Kidney epithelial cell (primary cell): ENCODE measurements at places on chromosomes 2 and 18.

DNA sequence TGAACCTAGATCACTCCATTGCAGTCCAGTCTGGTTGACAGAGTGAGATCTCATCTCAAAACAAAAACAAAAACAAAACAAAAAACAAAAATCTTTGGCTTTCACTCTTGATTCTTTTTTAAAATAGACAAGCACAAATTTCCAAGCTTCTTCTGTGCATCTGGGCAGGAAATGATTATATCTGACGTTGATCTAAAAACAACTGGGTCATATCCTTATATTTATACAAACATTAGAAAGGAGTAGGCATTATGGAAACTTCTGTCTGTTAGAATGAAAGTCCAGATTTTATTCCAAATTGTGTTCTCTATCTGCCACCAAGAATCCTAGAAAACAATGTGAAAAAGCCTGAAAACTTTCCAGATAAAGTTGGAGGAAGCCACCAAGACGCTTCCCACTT is 26.2 kb upstream of the PMAIP1 start:
- DNase-seq, result no peak

GRCh38 chr2:233768076-233768475 is 8.0 kb downstream of the UGT1A1 start:
- DNase-seq, result no peak

GRCh38 chr2:68185541-68186164 is 28.0 kb downstream of the PNO1 start:
- no peak for DNase-seq

DNA sequence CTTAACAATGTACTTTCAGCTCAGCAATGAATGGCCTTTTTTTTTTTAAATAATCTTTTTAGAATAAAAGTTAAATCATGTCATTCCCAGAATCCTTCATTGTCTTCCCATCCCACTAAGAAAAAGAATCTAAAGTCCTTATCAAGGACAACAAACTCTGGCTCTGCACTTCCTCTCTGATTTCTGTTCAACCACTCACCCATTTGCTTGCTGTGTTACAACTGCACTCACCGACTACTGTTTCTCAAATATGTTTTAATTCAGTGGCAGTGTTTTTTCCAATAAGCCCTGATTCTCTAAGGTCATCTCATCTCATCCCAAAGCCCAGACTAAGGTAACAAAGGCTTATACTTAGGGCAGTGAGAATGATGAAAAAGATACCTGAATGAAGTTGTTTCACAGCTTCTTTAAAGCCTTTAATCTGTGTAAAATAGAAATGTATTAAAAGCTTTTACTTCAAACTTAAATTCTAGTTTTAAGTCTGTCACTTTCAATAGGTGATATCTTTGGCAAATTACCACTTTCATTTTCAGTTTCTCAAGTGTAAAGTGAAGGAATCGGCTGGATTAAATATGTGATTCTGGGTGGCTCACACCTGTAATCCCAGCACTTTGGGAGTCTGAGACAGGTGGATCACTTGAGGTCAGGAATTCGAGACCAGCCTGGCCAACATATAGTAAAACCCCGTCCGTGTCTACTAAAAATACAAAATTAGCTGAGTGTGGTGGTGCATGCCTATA is 87.6 kb downstream of the RBBP8 start:
- DNase-seq, result no peak

DNA sequence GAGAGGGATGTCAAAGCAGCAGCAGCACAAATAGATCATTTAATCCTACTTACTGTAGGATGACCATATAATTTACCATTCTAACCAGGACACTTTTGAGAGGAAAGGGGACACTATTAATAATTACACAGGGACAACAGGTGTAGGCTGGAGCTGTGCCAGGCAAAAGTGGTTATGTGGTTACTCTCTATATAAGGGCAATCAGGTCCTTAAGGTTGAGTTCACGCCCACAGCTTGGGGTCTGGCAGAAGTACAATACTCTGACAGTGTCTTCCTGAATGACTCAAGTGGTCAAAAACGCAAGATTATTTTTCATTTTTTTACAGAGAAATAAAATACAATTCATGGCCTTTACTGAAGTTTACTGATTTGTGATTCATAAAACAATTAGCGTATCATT is 2.8 kb downstream of the PREPL start:
- peak; percentile 53 for DNase-seq

DNA sequence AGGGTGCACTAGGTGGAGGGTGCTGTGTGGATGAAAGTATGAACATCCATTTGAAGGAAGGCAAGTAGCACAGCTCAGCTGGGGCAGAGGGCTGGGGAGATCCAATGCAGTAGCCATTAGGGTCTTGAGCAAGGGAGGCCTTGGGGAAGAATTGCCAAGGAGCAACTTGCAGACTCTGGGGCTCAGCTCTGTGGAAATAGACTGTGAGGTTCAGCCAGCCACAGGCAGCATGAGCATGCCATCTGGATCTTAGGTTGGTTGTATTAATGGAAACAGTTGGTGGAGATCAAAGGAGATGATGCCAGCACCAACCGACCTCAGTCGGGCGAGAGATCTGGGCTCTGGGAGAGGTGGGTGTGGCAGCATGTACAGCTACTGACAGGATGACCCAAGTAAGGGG is 5.6 kb downstream of the ZAP70 start:
- no peak for DNase-seq

DNA sequence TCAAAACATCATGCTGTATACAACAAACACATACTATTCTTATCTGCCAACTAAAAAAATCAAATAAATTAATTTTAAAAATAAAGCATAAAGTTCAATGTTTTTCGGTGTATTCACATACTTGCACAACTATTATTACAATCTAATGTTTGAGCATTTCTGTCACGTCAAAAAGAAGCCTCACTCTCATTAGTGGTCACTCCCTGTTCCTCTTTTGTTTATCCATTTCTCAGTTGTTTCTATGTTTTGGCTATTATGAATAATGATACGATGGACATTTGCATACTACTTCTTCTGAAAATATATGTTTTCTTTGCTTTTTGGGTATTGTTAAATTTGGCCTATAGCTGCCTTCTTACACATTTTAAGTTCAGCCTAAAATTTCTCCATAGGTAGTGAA is 773.0 kb upstream of the HS6ST1 start:
- no peak for DNase-seq

DNA sequence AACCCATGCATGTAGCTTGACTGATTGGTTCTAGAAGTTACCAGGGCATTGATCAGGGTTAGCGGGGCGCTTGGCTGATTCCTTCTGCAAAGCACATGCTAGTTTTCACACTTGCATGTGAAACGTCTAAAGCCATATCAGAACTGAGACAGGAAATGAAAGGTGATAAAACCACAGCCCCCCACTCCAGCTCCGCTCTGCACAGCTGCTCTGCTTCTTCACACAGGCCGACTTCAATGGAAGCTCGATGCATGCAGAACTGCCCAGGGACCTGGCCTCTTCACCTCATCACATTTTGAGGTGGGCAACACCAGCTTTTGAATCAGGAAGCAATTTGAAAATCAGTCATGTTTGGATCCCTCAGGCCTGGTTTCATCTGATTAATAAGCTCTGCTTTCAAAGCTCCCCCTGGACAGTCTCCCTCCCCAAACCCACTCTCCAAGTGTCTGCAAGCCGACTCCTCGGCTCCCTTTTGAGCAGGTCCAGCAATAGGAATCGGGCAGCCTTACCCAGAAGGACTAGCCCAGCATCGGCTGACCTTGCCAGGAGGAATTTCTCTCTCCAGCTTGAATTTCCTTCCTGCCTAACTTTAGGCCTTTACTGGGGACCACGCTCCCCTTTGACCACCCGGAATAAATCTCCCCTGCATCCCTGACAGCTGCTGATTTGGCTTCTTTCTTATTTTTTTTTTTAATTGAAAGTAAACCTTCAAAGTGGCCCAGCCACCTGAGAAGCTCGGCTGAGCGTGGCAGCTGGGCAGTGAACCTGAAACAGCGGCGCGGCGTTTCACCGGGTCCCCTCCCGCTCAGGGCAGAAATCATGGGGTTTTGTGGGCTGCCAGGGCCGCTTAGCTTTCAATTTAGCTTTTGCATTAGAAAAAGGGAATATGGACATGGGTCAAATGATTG is 31.7 kb downstream of the HRH4 start:
- no peak for DNase-seq

DNA sequence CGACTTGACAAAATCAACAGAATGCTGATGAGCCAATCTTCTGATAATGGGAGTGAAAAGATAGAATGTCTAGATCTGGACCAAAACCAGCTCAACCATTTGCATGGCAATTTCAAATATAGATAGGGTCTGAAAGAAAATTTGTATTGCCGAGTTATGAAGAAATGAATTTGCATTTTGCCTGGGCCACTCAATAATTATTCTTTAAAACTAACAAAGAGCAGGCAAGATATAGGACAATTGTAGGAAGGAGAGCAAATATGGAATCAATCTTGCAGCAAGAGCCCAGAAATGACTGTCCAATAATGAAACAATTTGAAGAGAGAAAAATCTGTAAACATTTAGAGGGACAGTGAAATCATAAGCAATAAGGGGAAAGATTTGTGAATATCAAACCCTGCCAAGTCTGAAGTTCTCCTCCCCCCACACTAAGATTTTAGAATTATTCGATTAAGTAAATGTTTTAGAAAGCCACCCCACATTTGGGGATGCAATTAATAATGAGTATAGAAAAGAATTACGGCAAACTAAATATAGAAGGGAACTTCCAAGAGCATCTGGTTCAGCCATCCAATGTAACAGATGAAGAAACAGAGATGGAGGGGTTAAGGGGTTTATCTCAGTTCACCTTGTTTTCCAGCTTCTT is 377.4 kb downstream of the SETBP1 start:
- no peak for DNase-seq

- no peak for DNase-seq
Measured at GRCh38 chr18:45723567-45724355, at the start of gene SLC14A1. TSS of gene SLC14A1 (plus strand) at chr18:45724181. CDS start at chr18:45730321, 6,140 bp downstream.

GRCh38 chr2:26519396-26520147 is 41.6 kb upstream of the OTOF start:
- DNase-seq, result no peak

DNA sequence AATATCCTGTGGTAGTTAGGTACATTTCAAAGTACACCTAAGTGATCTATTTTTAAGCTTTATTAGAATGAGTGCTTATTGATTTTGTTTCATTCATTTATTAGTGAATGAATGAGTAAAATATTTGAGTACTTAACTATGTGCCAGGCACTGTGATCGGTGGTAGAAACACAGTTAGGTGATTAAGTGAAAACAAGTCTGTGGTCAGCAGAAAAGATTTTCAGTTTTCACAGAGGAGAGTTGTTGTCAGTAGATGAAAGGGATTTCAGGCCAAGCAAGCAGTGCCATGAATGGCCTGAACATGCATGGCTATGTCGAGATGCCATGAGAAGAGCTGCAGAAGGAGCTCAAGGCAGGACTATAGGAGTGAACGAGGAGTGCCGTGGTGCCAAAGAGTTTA is 85.9 kb downstream of the SPTBN1 start:
- no peak for DNase-seq

DNA sequence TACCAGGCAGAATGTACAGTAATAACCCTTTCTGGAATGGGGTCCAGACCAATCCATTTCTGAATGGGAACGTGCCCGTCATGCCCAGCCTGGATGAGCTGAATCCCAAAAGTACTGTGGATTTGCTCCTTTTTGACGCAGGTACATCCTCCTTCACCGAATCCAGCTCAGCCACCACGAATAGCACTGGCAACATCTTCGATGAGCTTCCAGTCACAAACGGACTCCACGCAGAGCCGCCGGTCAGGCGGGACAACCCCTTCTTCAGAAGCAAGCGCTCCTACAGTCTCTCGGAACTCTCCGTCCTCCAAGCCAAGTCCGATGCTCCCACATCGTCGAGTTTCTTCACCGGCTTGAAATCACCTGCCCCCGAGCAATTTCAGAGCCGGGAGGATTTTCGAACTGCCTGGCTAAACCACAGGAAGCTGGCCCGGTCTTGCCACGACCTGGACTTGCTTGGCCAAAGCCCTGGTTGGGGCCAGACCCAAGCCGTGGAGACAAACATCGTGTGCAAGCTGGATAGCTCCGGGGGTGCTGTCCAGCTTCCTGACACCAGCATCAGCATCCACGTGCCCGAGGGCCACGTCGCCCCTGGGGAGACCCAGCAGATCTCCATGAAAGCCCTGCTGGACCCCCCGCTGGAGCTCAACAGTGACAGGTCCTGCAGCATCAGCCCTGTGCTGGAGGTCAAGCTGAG is 89.6 kb downstream of the SH3BP4 start:
- DNase-seq, result no peak

- no peak for DNase-seq
Measured at GRCh38 chr2:151395509-151396374, 14.0 kb upstream of the RIF1 start.

- no peak for DNase-seq
Measured at GRCh38 chr18:10033016-10033399, 119.2 kb downstream of the VAPA start.

GRCh38 chr2:117714745-117715417 is 99.6 kb upstream of the DDX18 start:
- no peak for DNase-seq

GRCh38 chr2:188517549-188518215 is 226.0 kb downstream of the GULP1 start:
- no peak for DNase-seq

DNA sequence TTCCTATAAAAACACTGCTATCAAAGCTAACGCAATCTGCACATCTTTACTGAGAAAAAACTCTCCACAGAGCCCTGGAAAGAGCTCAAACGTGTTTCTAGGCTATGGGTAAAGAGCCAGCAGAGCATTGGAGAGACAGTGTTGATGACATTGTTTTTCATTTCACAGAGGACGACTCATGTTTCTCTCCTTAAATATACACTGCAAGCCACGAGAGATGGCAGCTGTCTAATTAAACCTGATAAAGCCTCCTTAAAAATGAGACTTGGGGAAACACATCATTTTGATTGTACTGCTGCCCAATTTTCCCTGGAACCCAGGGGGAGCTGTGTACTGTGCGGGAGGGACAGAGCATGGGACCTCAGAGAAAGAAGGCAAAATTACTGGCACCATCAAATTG is 294.3 kb upstream of the SETBP1 start:
- no peak for DNase-seq

DNA sequence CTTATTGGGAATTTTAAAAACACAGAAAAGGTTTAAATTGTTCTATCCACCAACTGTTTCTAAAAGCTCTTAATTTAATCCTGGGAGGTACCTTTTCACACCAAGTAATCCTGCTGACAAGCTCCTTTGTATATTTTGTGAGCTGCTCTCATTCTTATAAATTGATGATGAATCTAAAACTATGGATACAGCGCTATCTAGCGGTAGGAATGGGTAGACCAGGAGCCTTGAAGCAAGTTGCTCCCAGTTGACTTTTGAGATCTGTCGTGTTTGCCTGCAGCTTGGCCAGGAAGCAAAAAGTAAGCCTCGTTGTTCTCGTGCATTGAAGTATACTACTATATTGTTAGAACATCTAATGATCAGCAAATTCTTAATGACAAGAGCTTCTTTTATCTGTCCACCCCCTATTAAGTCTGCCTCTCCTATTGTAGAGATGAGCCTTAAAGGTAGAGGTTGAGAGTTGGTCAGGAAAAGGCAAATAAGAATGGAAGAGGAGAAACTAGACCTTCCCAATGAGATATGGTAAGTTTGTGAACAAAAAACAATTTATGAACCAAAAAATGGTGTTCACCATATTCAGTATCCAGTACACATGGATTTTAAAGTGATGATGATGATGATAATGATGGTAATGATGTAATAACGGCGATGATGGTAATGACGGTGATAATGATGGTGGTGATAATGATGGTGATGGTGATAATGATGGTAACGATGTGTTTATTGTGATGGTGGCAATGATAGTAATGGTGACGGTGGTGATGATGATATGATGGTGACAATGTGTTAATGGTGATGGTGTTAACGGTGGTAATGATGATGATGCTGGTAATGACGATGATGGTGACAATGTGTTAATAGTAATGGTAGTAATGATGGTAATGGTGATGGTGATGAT is 212.1 kb upstream of the NCKAP5 start:
- peak; percentile 42 for DNase-seq
